ENCODE measurements at places on chromosomes 2 and 18.

- no peak for DNase-seq
Measured at GRCh38 chr2:228705318-228705717, 523.8 kb upstream of the SPHKAP start.

DNA sequence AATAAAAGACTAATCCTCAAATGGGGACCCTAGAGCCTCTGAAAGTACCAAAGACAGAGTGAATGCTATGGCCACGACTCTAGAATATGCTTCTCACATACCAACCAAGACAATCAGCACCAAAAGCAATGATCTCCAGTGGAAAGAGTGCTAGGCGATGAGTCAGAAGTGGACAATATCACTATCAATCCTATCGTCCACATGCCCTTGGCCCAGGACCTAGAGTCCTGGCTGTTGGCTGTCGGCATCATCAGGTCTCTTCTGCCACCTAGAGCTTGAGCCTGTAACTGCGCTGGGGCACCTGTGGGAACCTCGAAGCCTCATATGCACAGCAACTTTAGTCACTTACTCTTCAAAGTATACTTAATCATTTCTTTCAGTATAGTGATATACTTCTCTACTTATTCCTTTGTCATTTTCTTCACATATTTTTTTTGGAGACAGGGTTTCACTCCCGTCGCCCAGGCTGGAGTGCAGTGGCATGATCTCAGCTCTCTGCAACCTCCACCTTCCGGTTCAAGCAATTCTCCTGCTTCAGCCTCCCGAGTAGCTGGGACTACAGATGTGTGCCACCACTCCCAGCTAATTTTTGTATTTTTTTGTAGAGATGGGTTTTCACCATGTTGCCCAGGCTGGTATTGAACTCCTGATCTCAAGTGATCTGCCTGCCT lies 29.7 kb downstream of the NOL10 start:
- no peak for DNase-seq

GRCh38 chr2:19868701-19869580 lies 32.8 kb downstream of the TTC32 start:
- DNase-seq: no peak

DNA sequence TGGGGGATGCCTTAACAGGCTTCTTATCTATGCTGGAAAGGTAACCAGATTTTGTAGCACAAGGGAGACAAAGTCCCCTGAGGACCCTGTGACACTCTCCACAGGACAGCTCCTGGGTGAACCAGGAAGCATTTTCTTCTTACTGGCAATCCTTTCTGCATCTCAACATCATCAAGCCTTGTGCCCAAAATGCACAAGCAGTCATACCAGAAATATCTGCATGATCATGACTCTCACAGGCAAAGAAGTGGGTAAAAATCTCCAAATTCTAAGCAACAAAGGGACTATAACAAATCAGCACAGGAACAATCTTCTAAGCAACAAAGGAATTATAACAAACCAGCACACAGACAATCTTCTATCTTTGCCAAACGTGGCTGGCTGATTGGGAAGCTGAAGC lies 99.1 kb upstream of the CD226 start:
- DNase-seq: no peak

- DNase-seq: no peak
Measured at GRCh38 chr2:164511738-164512137, 109.5 kb downstream of the GRB14 start.

GRCh38 chr2:55162284-55163006 lies 69.6 kb downstream of the CLHC1 start:
- DNase-seq: no peak

- DNase-seq: no peak
Measured at GRCh38 chr2:233848276-233848675, 6.1 kb downstream of the HJURP start.

DNA sequence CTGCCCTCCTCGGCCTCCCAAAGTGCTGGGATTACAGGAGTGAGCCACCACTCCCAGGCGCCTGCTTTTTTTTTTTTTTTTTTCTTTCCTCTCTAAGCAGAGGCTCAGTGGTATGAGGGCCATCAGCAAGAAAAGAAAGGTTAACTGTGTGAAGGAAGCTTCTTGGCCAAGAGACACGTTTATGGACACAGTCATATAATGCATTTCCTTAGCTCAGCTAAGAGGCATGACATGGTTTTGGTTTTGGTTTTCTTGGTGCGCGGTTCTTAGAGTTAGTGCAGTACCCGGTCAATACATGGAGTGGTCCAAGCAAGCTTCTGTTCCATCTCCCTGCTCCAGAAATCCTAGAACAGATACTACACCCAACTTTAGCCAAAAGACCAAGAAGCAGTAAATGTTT lies 42.6 kb downstream of the RALBP1 start:
- no peak for DNase-seq

DNA sequence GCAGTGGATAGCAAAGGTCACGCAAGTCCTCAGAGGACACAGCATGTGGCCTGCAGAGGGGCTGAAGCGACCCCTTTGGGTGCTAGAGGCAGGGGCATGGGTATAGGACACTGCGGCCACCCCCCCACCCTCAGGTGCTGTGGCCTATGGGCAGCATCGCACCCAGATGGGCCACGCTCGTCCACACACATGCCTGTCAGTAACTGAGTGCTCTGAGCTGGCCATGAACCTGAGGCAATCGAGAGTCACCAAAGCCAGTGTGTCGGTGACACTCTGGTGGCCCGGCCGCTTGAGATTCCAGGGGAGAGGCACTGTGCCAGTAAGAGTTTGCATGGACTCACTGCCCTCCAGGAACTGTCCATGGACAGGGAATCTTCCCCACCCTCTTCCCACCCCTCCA lies 22.7 kb upstream of the PTPN2 start:
- no peak for DNase-seq

- no peak for DNase-seq
Measured at GRCh38 chr2:203683421-203683820, 23.0 kb upstream of the CD28 start.

DNA sequence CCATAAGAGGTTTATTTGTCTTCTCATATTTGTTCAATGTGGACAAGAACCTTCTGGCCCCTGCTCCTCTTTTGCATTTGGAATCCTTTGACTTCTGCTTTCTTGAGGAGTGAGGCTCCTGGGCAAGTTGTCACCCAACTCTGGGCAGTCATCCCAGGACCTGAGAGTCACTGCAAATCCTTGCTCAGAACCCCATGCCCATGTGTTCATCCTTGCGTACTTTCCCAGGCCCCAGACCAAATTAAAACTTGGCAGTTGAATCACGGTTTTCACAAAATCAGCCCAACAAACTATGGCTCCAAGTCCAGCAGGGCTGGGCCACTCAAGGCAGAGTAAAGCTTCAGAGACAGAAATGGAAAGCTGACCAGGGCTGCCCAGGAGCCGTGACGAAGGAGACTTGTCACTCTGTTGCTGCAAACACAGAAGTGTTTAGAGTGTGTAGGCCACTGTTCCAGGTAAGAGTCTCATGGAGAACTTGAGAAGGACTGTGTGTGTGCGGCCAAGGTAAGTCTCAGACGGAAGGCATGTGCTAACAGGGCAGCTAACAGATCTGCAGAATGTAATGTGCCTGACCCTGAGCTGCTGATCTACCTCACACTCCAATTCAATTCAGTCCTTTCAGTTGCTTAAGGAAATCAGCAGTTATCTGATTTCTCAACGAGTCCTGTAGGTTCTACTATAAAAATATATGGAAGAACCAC lies 549.4 kb upstream of the HS6ST1 start:
- DNase-seq: no peak

- DNase-seq: no peak
Measured at GRCh38 chr2:48265169-48266030, 264.6 kb upstream of the STON1 start.

DNA sequence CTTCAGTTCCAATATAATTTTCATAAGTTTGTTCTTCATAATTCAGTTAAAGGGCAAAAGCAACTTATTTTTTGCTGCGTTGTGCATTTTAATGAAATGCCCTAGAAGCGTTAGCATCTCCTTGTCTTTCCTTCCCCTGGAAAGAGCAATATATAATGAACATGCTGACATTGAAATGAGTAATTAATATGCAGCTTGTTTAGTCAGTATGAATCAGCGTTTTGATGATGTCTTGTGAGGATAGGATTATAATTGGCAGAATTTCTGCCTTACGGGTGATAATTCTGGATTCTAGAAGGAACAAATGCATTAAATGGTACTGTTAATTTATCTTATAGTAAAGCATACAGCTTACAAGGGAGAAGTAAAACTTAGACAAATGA lies 152.3 kb upstream of the MMADHC start:
- no peak for DNase-seq

DNA sequence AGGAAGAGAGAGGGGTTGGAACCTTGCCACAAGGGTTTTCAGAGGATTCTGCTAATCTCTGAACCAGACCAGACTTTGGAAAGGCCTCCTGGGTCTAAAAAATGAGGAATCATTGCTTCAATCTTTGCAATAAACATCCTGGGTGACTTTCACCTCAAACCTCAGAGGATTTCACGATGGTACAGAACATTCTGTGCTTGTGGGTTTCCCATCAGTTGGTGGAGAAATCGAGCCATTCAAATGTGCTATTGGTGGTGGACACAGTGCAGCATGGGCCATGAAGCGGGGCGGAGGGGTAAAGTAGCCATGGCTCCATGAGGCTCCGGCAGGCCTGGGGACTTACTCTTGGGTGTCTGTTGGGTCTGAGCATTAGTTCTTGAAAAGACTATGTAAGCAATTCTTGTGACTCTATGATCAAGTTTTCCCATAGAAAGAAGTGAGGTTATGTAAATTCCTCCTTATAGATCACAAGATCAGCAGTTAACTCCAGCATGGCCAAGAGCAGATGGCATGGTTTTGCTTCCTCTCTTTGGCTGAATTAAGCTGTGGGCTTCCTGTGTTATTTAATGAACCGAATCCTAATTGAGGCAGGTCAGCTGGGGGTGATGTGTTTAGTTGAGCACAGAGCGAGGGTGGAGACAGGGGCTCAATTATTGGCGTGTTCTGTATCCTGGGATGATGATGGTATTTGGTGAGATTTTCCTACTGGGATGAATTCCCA lies 1.9 kb upstream of the IL1R2 start:
- no peak for DNase-seq

GRCh38 chr2:229231328-229231868 lies 39.7 kb downstream of the PID1 start:
- DNase-seq: no peak

- DNase-seq: no peak
Measured at GRCh38 chr2:80670763-80671162, 366.2 kb upstream of the LRRTM1 start.

GRCh38 chr2:188893972-188894371 lies 80.2 kb upstream of the COL3A1 start:
- no peak for DNase-seq

- no peak for DNase-seq
Measured at GRCh38 chr18:55862693-55863390, 274.9 kb upstream of the TCF4 start.

GRCh38 chr18:42289526-42289925 lies 334.5 kb downstream of the PIK3C3 start:
- no peak for DNase-seq

GRCh38 chr2:3467654-3468053 lies 51.7 kb downstream of the ADI1 start:
- no peak for DNase-seq

GRCh38 chr2:208827549-208828221 lies 421.1 kb downstream of the PTH2R start:
- DNase-seq: no peak

GRCh38 chr2:197196541-197197180 lies 113.9 kb downstream of the ANKRD44 start:
- no peak for DNase-seq

DNA sequence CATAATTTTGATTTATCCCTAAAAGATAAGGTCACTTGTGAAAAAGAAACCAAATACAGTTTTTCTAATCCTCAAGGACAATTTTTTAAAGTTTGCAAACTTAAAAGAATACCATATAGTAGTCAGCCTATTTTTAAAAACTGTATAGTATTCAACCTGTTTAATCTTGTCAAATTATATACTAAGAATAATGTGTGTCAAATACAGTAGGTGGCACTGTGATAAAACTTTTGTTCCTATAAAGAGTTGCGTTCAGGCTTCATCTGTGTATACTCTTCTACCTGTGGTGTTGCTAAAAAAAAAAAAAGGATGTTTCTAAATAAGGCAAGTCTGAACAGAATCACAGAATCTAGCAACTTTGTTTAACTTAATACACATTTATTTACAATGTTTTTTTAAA lies 68.6 kb downstream of the CCDC138 start:
- no peak for DNase-seq

DNA sequence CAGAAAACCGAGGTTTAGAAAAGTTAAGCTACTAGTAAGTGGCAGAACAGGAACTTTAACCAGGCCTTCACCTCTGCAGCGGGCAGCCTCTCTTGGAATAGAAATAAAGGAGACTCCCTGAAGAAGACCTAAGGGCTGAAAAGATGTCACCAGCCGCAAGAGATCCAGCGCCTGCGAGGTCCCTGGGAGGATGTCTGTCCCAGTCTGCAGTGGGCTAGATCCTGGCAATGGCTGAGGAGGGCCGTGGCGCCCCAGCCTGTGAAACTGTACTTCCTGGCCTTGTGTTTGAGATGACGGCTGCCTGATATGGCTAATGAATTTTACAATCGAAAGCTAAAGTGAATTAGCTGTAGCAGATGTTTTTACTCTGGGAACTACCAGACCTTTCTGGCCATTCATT lies 300.6 kb upstream of the SALL3 start:
- DNase-seq: no peak

Measured in SHP77 treated with DMSO at 0.1 percent for 48 hours (cell line).